Breast epithelium (tissue), 4 donors: ENCODE measurements at places on chromosomes 3 and 15.

DNA sequence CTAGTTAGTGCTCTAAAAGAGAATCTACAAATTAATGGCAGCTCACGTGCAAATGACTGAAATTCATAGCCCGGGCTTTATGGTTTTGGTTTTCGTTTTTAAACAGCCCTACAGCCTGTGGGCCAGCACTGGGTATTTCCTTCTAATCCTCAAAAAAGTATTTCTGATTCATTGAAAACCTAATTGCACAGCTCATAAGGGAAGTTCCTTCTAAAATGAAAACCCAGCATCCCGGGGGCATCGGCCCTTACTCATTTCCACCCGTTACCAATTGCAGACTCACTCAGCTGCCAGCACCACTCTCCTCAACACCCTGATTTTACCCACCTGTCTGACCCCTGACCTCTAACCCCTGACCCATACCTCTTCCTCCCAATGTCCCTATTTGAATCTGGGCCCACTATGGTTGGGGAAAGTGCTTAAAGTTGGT is 59.5 kb upstream of the ZNF148 start:
- H3K27me3 ChIP-seq, result no peaks in the 10 kb centered on the region
- DNase-seq, result no peak
- no peak overlapping the region for H3K4me3 ChIP-seq
- H3K36me3 ChIP-seq, result no peaks in the 10 kb centered on the region

DNA sequence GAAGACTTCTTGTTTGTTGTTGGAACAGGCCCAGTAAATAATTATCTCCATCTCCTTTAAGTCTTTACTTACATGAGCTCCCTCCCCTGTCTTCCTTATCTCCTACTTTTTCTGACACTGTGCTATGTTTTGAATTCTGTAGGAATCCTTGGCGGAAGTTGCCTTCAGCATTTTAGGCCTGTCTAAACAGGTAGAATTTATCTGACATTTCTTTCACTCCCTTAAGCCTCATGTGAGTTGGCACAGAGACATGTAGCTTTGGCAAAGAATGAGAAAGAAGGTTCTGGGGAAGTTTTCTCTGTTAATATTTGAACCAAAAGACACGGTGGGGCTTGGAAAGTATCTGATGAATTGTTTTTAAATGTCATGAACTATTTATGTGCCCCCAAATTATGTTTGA is 8.1 kb downstream of the MCTP2 start:
- H3K27ac ChIP-seq, result peak overlapping the region; percentile 69
- H3K4me1 ChIP-seq, result no peaks in the 10 kb centered on the region
- H3K27me3 ChIP-seq, result no peaks in the 10 kb centered on the region

- no peaks in the 10 kb centered on the region for H3K36me3 ChIP-seq
- H3K27me3 ChIP-seq, result no peaks in the 10 kb centered on the region
- no peak for DNase-seq
These were observed 68.5 kb downstream of the PLCH1 start for GRCh38 chr3:155676252-155676981.

DNA sequence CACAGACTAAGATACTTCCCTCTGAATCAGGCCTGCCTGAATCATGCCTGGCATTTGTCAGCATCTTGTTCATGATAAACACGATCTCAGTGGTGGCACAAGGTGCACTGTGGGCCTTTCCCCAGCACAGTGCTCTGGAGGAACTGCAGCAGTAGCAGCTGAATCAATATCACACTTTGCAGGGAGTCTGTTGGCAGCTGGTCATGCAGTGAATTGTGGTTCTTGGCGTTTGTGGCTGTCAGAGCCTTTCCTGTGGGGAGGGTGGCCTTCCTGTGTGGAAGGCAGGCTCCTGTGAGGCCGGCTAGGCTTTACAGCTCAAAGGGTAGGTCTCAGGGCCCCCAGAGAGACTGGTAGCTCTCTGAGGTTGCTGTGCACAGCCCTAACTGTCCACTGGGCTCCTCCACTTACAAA is 54.4 kb upstream of the TLE3 start:
- H3K36me3 ChIP-seq, result no peaks in the 10 kb centered on the region
- no peak overlapping the region for H3K4me3 ChIP-seq
- H3K27me3 ChIP-seq, result no peaks in the 10 kb centered on the region
- H3K4me1 ChIP-seq, result no peaks in the 10 kb centered on the region

DNA sequence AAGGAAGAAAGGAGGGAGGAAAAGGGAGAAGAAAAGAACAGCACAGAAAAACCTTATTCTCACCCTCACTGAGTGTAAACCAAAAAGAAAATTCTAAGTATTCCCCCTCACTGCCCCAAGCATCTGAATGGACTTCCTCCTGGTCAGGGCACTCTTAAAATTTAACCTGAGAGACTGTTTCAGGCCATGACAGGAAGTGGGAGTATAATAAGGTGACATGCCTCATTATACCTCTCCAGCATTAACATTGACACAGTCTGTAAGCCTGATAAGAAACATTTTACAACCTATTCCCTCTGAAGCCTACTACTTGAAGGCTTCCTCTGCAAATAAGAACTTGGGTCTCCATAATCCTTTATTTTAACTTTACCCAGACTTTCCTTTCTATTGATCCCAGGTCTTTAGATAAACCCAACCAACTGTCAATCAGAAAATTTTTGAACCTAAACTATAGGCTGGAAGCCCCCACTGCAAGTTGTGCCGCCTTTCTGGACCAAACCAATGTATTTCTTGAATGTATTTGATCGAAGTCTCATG is 41.7 kb downstream of the SLCO2A1 start:
- H3K36me3 ChIP-seq, result no peaks in the 10 kb centered on the region
- H3K4me1 ChIP-seq, result no peaks in the 10 kb centered on the region
- H3K27me3 ChIP-seq, result no peaks in the 10 kb centered on the region
- peak overlapping the region; percentile 17 for H3K27ac ChIP-seq
- H3K4me3 ChIP-seq, result no peak overlapping the region

DNA sequence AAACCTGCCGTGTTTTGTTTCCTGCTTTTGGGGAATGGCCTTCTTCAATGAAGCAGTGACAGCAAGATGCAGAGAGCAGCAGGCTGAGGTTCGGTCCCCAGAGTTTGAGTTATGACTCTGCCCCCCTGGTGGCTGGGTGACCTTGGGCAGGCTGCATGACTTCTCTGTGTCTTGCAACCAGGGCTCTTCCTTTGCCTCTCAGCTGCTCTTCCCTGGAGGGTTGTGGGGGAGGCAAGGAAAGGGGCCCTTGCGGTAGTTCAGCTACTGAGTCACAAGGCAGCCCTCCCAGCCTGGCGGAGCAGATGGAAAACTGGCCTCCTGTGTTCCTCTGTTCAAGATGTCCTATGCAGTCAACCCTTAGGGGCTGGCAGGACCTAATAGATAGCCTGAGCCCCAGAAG is 17.1 kb downstream of the CTXND1 start:
- H3K36me3 ChIP-seq, result no peaks in the 10 kb centered on the region
- H3K4me3 ChIP-seq, result no peak overlapping the region
- H3K27me3 ChIP-seq, result no peaks in the 10 kb centered on the region
- DNase-seq, result no peak
- no peaks in the 10 kb centered on the region for H3K4me1 ChIP-seq

- H3K4me1 ChIP-seq, result no peaks in the 10 kb centered on the region
- DNase-seq, result no peak
- H3K4me3 ChIP-seq, result no peak overlapping the region
- H3K36me3 ChIP-seq, result no peaks in the 10 kb centered on the region
- no peaks in the 10 kb centered on the region for H3K27me3 ChIP-seq
- H3K27ac ChIP-seq, result no peak overlapping the region
These were observed 316.2 kb upstream of the PPP2R3A start for GRCh38 chr3:135649361-135649760.

GRCh38 chr15:73048624-73049295 is 3.5 kb upstream of the NEO1 start:
- no peak overlapping the region for H3K4me3 ChIP-seq
- no peak overlapping the region for H3K27ac ChIP-seq
- DNase-seq, result no peak

- no peak overlapping the region for H3K4me3 ChIP-seq
- H3K4me1 ChIP-seq, result no peaks in the 10 kb centered on the region
- no peaks in the 10 kb centered on the region for H3K36me3 ChIP-seq
- no peak overlapping the region for H3K27ac ChIP-seq
These were observed 74.2 kb downstream of the ATG7 start for GRCh38 chr3:11346416-11346815.

GRCh38 chr3:133367403-133367802 is 32.5 kb upstream of the BFSP2 start:
- no peaks in the 10 kb centered on the region for H3K27me3 ChIP-seq
- no peak overlapping the region for H3K27ac ChIP-seq
- H3K4me1 ChIP-seq, result no peaks in the 10 kb centered on the region
- H3K36me3 ChIP-seq, result no peaks in the 10 kb centered on the region

- no peaks in the 10 kb centered on the region for H3K4me1 ChIP-seq
- no peak overlapping the region for H3K4me3 ChIP-seq
- H3K27me3 ChIP-seq, result no peaks in the 10 kb centered on the region
- no peak overlapping the region for H3K27ac ChIP-seq
These were observed 9.2 kb upstream of the HLTF start for GRCh38 chr3:149095487-149095886.

DNA sequence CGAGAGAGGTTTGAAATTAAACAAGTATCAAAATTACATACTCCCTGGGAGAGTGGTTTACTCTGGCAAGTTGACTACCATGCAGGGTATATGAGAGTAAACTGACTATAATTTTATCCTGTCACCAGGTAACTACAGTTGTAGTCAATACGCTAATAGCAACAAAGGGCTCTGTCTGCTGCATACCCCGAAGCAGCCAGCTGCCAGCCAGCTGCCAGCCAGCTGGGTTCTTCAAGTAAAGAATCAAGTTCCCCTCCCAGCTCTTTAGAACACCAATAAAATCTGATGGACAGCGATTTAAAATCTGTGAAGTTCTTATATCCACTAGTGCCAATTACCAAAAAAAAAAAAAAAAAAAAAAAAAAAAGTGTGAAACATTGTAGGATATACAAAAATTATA is 417.7 kb upstream of the CFAP20DC start:
- DNase-seq, result no peak
- H3K4me3 ChIP-seq, result no peak overlapping the region
- no peak overlapping the region for H3K27ac ChIP-seq
- no peaks in the 10 kb centered on the region for H3K4me1 ChIP-seq
- H3K27me3 ChIP-seq, result no peaks in the 10 kb centered on the region
- H3K36me3 ChIP-seq, result no peaks in the 10 kb centered on the region

GRCh38 chr3:149299938-149300801 is 33.3 kb downstream of the TM4SF18 start:
- H3K27ac ChIP-seq, result peak overlapping the region; percentile 53
- no peak for DNase-seq
- no peaks in the 10 kb centered on the region for H3K36me3 ChIP-seq
- no peak overlapping the region for H3K4me3 ChIP-seq

DNA sequence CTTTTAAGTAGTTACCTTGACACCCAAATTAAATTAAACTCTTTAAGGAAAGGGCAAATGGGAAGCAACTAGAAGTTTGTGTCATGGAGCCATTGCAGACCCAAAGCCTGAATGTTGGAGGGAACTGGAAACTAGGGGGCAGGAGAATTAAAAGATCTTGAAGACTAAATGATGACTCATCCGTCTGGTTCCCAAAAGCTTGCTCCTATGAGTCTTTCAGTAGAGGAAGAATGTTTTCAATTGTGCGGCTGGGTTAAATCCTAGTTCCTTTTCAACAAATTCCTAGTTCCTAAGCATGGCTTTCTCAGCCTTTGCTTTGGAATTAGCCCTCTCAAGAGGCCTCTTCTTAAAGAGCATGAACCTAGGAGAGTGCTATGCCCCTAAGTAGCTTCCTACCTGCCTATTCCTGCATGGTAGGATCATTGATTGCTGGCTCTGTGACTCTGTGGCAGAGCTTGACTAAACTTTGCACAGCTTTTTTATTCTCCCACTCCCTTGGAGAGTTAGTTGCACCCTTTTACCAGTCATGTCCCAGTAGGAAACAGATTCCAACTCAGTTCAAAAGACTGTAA is 17.7 kb downstream of the CLEC3B start:
- no peak overlapping the region for H3K4me3 ChIP-seq
- no peaks in the 10 kb centered on the region for H3K36me3 ChIP-seq
- H3K27me3 ChIP-seq, result peaks cover 2% of the 10 kb centered on the region

DNA sequence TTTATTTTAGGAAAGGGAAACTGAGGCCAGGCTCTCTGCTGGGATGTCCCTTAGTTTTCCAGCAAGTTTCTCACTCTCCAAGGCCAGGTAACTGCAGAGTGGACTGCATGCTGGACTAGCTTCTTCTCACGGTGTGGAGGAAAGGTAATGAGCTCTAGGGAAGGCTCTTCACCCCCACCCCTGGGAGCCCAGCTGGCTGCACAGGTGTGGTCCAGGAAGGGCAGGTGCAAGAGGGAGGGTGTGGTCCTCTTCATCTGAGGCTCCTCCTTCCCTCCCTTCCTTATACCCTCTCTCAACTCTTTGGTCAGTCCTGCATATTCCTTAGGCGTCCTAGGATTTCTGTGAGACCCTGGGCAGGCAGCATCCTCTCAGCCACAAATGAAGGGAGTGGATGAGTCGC is 33.9 kb downstream of the RNU5B-1 start:
- H3K4me1 ChIP-seq, result no peaks in the 10 kb centered on the region
- H3K27me3 ChIP-seq, result no peaks in the 10 kb centered on the region
- no peaks in the 10 kb centered on the region for H3K36me3 ChIP-seq
- DNase-seq, result no peak
- H3K4me3 ChIP-seq, result no peak overlapping the region

DNA sequence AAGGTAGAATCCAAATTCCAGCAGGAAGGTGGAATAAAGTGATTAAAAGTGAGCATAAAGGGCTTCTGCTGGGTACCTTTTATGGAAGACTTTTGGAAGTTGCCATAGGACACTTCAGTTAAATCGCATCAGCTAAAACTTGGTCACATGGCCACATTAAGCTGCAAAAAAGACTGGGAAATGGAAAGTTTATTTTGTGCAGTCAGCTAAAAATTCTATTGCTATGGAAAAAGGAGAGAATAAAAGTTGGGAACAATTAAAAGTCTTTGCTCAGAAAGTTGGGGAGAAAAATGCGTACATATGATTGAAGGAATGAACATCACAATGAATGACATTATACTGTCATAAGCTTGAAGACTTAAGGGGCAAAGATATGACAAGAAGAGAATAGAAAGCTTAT is 49.3 kb downstream of the FGF7 start:
- no peak overlapping the region for H3K27ac ChIP-seq
- no peak overlapping the region for H3K4me3 ChIP-seq
- no peaks in the 10 kb centered on the region for H3K27me3 ChIP-seq
- no peaks in the 10 kb centered on the region for H3K36me3 ChIP-seq
- no peak for DNase-seq

DNA sequence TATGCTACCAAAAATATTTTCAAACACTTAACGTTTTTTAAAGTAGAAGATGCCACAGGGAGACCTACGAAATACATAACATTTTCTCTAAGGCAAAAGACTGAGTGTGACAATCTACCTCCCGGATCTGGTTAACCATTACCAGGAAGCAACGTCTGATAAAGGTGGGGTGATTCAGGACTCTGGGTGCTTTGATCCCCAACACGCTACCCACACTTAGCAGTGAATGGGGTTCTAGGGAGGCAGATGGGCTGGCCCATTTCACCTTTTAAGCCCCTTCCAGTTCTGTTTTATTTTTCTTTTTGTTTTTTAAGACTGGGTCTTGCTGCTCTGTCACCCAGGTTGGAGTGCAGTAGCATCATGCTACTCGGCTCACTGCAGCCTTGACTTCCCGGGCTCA is 39.5 kb downstream of the EIF4E3 start:
- peak overlapping the region; percentile 59 for H3K27ac ChIP-seq
- no peaks in the 10 kb centered on the region for H3K27me3 ChIP-seq
- no peak for DNase-seq
